Activated CD8-positive, alpha-beta memory T cell treated with anti-CD3 and anti-CD28 coated beads, Interleukin-2, amount 50 U/mL, for 48 hours (primary cell): ENCODE measurements at places on chromosomes 2 and 18.

- no peak for DNase-seq
These were observed 272.3 kb upstream of the PKDCC start for GRCh38 chr2:41775366-41776025.

GRCh38 chr2:10389573-10389972, 58.6 kb downstream of the ODC1 start:
- DNase-seq, result no peak

DNA sequence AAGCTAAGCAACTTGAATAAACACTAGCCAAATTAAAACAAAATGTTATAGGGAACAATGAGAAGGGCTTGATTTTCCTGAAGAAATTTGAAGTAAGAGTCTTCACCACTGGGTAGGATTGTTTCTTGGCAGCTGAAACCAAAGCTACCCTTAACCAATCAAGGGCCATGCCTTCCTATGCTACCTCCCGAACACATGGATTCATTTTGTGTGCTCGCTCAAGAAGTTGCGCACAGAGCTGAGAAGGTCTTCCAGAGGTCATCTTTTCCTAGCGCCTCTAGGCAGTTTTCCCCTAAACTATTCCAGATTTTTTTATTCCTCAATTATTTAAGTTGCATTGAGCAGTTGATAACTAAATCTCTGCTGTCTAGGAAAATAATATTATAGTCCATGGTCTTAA, 264.6 kb downstream of the RBM43 start:
- no peak for DNase-seq

- DNase-seq, result no peak
These were observed 1752.4 kb upstream of the CELF4 start for GRCh38 chr18:39318008-39318407.

DNA sequence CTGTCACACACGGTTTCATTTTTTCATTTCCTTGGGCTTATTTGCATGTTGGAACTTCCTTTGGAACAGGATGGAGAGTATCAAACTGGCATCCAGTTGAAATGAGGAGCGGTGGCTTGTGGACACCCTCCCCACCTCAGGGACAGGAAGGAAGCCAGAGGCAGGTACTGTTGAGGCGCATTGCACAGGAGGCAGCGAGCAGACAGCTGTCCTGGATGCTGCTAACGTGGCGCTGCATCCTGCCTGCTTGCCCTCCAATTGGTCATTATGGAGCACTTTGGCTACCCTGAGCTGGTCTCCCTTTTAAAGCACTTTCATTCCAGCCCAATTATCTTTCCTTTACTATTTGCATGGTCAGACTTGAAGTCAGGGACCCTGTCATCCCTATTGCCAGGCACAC, 80.7 kb upstream of the ITGA4 start:
- no peak for DNase-seq

- DNase-seq, result no peak
These were observed 95.6 kb downstream of the NUP35 start for GRCh38 chr2:183219888-183220287.

DNA sequence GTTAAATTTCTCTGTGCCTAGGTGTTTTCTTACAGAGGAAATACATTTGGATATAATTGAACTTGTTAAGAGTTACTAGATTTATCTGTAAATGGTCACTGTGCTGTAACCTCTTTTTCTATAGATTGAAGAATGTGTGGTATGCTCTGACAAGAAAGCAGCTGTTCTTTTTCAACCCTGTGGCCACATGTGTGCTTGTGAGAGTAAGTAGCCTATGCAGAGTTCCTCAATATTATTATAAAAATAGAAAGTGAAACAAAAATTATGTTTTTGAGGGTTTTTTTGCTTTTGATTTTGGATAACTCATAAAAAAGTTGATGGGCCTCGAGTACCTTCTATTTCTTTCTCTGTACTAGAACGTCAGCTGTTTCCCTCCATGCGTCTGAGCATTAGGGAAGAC, 112.4 kb downstream of the MIB1 start:
- no peak for DNase-seq

DNA sequence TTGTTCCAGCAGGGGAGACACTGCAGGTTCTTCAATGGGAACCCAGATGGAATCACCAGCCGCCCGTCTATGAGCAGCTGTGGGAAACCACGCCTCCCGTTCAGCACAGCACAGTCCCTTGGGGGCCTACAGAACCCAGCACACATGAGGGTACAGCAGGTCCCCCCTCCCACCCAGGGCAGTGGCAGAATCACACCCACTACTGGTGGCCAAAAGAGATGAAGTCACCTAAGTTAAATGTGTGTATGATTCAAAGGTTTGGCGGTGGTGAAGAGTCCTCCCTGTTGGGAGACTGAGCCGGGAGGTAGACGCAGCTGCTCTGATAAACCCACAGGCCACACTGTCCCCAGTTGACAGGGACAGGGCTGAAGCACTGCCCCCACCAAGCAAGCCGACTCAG, 44.3 kb downstream of the L3MBTL4 start:
- DNase-seq, result no peak

GRCh38 chr2:127024769-127025358, 82.1 kb downstream of the BIN1 start:
- DNase-seq, result no peak

DNA sequence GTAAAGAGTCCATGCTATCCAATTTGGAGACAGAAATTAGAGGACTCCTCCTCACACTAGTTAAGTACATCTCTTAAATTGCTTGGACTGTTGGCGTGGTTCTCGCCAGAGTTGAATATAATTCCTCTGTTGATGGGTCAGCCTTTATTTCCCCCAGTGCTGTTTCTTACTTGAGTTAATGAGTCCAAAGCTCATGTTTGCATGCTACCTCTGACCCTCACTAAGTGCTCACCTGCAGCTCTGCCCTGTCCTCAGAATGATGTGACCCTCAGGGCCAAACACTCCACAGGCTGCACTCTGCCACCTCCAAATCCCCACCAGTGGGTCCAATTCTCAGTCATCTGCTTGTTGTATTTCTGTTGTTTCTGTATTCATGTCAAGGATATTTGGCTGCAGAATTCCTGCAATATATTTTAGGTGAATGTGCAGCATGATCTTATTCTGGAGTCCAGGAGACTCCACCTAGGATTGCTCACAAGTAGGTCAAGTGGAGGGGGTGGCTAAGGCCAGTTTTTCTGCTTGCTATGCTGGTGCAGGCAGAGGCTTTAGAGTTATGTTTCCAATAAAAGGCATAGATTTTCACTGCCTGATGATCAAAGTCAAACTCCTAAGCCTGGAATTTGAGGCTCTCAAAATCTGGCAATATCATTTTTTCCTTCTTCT, 37.8 kb downstream of the RDH14 start:
- DNase-seq, result no peak

- DNase-seq, result no peak
These were observed 409.2 kb upstream of the TCF4 start for GRCh38 chr18:55997151-55997561.

DNA sequence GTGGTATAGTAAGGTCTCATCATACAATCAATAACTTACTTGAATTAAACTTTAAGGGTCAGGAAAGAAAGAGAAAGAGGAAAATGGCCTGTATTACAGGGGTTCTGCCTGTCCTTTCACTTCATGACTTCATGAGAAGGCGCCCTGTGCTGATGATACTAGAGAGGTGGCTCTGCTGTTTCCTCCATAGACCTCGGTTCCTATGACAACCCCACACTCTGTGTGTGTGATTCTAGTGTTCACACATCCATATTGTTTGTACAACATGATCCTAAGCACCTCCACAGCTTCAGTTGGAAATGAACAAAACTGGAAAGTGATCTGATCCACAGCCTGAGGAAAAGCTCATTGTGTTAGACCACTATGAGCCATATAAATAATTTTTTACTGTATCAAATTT, 7.0 kb upstream of the REEP1 start:
- peak; percentile 12 for DNase-seq

- DNase-seq, result peak; percentile 60
These were observed 134.9 kb downstream of the MAP3K20 start for GRCh38 chr2:173210270-173211196.
